ENCODE measurements at places on chromosomes 2 and 18.

GRCh38 chr18:23424616-23425015 is 28.5 kb upstream of the RIOK3 start:
- DNase-seq = no peak

DNA sequence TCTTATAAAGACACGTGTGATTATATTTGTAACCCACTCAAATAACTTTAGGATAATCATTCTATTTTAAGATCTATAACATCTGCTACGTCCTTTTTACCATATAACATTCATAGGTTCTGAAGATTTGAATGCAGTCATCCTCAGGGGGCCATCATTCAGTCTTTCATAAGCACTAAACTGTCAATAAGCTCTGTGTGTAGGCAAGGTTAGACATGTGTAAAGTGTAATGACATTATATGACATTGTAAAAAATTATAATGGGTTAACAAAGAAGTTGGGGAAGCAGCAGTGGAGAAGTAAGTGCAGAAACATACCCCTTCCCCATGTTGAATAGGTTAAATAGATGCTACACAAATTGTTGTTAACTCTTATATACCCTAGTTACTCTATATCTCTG is 845.9 kb downstream of the ERBB4 start:
- DNase-seq = no peak

DNA sequence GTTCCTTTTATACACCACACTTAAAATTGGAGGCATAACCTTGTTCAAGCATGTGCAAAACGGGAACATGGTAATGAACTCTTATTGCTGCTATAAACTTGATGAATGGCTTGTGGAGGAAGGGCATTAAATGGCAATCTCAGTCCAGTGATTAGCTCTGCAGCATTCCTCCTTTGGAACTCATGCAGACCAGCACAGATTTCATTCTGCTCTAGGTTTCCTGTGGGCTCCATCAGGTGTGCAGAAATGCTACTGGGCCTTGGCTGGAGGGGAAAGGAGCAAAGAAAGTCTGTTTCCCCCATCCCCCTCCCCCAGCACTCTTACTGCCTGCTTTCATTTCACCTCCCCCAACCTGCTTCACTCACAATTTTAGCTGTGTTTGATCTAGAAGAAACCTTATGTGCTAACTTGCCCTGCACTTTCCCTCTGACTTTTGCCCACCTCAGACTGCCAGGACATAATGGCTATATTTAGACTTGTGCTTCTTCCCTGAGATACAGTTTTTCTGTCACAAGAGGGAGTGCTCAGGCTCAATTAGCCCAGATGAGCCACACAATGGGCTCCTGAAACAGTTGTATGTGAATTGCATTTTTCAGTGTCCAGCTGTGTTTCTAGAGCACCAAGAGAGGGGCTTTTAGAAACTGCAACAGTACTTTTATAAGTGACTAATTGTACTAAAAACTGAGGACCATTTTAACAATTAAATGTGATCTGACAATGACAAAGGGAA is 109.8 kb downstream of the FSHR start:
- no peak for DNase-seq

GRCh38 chr2:196247114-196247975 is 76.0 kb upstream of the STK17B start:
- no peak for DNase-seq

GRCh38 chr2:86048888-86049287 is 56.8 kb downstream of the POLR1A start:
- no peak for DNase-seq

DNA sequence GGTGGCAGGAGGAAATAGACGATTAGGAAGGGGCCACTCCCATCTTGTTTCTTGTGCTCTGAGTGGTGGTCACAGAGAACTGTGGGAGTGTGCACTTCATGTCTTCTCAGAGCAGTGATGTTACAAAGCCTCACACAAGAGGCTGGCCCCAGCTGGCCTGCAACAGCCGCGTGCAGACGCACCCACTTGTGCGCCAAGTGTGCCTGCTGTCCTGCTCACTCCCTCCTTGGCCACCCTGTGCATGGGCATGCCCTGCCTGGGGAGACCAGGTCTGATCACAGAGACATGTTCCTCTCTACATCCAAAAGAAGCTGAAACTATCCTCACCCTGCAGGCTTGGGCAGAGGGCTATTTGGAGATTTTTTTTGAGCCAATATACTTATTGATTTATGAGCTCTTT is 108.4 kb downstream of the MRO start:
- no peak for DNase-seq

- DNase-seq = peak; percentile 71
Measured at GRCh38 chr2:28821295-28821958, 10.8 kb downstream of the SPDYA start.

DNA sequence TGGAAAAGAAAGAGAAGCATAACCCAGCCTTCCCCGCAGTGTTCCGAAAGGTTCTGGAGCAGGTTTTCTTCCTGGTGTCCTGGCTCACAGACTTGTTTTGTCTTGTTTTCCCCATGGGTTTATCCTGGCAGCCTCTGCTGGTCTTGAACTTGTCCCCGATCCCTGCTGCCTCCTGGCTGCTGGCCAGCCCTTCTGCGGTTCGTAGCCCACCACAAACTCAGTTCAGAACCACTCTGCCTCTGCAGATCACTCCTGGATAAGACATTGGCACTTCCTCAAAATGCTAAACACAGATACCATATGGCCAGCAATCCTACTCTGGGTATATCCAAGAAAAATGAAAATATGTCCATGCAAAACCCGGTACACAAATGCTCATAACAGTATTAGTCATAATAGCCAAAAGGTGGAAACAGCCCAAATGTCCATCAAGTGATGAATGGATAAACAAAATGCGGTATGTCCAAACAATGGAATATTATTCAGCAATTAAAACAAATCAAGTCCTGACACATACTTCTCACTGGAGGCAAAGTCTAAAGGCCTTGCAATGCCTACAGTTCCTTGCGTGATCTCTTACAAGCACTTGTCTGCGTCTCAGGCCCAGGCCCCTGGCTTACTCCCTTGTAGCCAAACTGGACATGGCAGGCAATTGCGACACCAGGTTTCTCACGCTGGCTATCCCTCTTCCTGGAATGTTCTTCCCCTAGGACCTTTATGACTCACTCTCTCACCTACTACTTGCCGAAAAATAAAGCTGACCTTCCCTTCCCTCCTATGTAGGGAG is 28.0 kb upstream of the ARHGEF4 start:
- DNase-seq = no peak

- no peak for DNase-seq
Measured at GRCh38 chr2:223457301-223457700, 144.9 kb downstream of the SCG2 start.

DNA sequence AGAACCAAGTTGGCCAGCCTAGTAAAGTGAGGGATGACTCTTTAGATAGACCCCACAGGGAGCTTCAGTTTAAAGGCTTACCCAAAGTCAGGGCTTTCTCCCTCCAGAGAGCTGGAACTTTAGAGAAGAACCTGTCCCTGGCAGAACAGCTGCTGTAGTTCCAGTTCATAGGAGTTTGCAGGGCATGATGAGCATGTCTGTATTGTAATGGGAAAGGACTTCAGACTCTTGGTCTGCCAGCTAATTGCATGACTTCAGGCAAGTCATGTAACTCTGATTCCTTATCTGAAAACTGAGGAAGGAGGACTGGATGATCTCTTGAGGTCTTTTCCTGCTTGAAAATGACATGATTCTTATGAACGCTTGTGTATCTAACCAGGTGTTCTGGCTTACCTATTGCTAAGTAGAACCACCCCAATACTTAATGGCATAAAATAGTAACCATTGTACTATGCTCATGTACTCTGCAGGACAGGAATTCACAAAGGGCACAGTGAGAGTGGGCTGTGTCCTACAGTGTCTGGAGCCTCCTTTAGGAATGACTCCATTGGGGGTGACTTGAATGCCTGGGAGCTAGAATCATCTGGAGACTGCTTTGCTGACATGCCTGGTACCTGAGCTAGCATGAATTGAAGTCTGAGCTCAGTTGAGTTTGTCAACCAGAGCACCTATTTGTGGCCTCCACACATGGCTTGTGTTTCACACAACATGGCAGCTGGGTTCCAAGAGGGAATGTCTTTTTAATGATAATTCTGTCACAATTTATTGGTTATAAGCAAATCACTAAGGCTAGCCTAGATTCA is 18.9 kb downstream of the SP5 start:
- no peak for DNase-seq

DNA sequence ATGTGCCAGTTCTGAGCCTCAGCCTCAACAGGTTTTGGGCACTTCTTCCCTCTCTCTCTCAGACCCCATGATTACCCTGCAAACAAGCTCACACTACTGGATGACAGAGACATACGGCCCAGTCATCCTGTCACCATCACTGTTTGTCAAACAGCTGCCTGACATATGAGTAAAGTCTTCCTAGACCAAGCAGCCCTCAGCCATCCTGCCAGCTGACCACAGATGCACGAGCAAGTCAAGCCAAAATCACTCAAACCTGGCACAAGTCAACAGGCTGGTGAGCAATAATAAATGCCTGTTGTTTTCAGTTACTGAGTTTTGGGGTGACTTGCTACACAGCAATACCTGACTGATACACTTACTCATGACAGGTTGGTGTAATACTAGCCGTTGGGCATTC is 75.5 kb upstream of the KLF7 start:
- DNase-seq = no peak

- DNase-seq = no peak
Measured at GRCh38 chr2:127308586-127309138, 14.7 kb upstream of the ERCC3 start.

DNA sequence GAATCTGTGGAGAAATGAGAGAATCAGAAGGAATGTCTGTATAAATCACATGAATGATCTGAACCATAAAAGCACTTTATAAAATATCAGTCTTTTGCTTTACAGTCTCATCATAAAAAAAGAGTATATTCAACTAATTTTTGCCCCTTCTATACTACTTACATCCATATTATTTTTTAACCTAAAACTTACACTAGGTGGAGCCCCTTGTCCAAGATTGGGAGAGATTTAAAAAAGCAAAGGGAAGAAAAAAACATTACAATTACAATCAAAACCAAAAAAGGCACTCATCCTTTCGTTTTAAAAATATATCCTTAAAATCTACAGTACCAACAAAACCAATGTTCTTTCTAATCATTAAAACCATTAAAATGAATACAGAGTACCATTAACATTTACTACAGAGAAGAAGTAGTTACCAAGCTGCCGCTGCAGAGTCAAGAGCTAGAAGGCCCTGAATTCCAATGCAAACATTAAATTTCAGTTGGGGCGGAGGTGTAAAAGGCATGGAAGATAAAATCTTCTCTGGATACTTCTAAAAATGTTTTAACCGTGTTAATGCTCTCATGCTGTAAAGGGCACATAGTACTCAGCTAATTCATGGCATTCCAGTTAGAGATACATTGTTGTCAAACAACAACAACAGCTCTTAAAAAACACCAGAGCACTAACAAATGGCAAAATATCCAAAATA is 56.7 kb upstream of the EPB41L3 start:
- no peak for DNase-seq

DNA sequence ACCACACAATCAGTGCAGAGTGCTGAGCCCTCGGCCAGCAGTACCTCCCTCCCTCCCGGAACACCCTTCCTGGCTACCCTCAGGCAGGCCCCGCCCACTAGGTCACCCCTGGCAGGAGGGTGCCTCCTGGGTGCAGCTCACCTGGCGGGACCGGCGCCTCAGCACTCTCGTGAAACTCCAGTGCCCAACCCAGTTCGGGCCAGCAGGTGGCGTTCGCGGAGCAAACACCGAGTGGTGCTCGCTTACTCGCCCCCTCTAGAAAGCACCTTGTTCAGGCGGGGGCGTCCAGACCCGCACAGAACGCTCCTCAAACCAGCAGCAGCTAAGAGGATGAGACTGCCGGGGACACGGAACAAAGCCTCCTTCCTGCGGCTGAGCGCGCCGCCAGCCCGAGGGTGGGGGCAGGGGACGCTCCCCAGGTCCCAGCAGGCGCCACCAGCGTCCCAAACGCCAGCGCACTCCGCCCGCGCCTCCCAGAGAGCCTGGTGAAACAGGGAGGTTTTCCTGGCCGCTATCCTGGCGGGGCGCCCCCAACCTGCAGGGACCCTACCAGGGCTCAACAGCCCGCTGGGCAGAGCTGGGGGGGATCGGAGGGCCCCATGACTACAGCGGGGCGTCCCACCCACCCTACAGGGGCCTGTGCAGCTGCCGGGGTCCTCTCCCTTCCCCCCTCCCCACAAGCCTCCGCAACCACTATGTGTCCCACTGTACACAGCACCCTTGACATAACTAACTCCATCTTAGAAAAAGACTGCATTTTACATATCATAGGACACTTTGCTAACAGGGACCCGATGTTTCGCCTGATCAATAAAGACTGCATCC is 44.7 kb downstream of the MRPS5 start:
- peak; percentile 97 for DNase-seq

- DNase-seq = no peak
Measured at GRCh38 chr2:46384457-46384815, 87.2 kb downstream of the EPAS1 start.
